ENCODE measurements at places on chromosomes 6 and 20.
A peak's percentile ranks its signal among the peaks of the same experiment; 100 is the strongest.

GRCh38 chr6:137736911-137737310 lies 130.1 kb upstream of the TNFAIP3 start:
- DNase-seq, result no peak

- DNase-seq, result no peak
These were observed 5.3 kb upstream of the ZNF184 start for GRCh38 chr6:27478141-27478705.

DNA sequence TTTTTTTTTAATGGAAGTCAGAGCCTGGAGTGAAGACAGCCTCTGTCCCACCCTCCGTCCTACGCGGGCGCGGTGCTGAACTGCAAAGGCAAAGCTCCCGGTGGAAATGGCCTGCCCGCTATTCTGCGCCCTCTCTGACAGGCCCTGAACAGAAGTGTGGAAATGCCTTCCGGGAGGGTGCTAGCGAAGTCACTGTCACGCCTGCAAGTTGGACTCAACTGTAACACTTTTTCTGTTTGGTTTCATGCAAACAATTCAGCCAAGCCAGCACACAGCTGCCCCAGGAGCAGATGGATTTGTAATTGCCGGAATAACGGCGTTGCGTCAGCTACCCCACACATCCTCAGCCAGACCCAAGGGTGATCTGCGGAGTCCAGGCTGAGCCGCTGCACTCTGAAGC lies 107.6 kb downstream of the PSMB1 start:
- DNase-seq, result no peak

- no peak for DNase-seq
These were observed 226.1 kb upstream of the RREB1 start for GRCh38 chr6:6881438-6882225.

- peak; percentile 35 for DNase-seq
These were observed 48.6 kb downstream of the TCP11 start for GRCh38 chr6:35092362-35093117.

DNA sequence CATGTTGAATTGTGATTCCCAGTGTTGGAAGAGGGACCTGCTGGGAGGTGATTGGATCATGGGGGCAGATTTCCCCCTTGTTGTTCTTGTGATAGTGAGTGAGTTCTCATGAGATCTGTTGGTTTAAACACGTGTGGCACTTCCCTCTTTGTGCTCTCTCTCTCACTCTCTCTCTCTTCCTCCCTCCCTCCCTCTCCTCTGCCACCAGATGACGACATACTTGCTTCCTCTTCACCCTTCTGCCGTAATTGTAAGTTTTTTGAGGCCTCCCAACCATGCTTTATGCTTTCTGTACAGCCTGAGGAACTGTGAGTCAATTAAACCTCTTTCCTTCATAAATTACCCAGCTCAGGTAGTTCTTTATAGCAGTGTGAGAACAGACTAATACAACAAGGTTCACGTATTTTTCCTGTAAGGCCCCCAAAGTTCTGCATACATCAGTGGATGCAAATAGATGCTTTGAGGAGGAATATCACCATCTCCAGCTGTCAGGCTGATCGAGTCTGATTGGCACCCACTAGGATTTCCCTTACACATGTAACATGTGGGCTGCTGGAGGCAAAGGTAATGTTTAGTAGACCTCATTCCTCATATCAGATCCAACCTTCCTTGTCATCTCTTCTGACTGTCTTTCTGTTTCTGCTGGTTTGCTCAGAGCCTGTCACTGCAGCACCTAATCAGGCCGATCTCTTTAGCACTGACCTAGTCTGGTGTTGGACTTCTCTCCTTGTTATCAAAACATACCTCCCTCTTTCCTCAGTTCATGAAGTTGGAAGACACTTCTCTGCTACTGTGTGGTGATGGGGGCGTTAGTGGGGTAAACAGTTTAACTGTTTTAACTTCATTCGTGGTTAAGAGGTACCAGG lies 54.3 kb upstream of the BACH2 start:
- no peak for DNase-seq

- DNase-seq, result no peak
These were observed 36.2 kb downstream of the EYA4 start for GRCh38 chr6:133277228-133277899.

GRCh38 chr6:170193326-170193821 lies 97.5 kb downstream of the DLL1 start:
- no peak for DNase-seq

- DNase-seq, result peak; percentile 49
These were observed 12.3 kb upstream of the TMC2 start for GRCh38 chr20:2523919-2524708.

DNA sequence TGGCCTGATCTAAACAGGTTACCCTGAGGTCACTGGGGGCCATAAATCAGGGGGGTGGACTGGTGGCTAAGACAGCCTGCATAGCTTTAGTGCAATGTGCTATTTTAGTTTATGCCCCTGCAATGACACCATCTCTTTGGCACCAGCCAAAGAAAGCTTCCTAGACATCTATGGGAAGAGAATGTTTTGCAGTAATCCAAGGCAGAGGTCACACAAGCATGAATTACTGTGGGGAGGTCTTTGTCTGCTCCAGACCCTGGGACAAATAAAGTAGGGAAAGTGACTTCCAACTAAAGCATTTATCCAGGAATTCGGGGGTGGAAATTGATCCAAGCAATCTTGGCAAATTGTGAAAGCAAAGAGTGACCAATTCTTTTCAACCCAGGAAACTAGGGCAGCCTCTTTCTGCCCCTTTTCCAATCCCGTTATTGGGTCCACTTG lies 5.3 kb downstream of the RIPOR2 start:
- no peak for DNase-seq

- DNase-seq, result no peak
These were observed 52.6 kb upstream of the CEP162 start for GRCh38 chr6:84280030-84280429.

GRCh38 chr20:31797364-31797763 lies 21.8 kb upstream of the MYLK2 start:
- DNase-seq, result no peak

DNA sequence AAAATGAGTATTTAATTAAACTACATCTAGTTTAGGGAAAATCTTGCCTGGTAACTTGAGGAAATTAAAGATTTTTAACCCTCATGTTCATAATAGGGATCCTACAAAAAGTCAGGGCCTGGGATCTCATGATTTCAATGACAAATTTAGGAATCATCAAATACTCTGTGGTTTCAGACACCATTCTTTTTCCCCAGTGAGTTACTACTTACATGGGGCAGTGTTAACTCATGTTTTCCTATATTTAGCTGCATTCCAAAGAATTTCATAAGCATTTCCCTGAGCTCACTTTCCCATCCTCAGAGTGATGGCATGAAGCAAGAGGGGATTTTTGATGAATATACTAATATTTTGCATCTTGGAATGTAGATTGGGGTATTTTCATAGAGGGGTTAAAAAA lies 321.7 kb downstream of the CENPW start:
- DNase-seq, result no peak

GRCh38 chr6:134822920-134823709 lies 126.8 kb downstream of the ALDH8A1 start:
- DNase-seq, result no peak

DNA sequence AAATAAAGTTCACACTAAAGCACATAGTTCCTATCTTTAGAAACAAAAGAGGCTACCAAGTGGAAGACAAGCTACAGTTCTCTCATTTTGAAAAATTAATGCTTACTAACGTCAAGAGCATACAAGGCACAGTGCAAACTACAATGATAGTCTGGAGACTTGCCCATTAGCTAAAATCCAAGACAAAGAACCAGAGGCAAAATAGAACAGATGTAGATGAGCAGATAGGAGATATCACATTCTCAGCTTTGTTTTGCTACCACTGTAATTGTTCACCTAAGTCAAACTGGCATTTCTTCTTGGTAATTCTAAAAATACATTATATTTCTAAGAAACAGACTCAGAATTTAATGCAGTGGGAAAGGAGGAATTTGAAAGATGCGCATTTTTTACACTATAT lies 5.2 kb downstream of the TMEM30A start:
- DNase-seq, result no peak

GRCh38 chr20:51960047-51960675 lies 157.8 kb upstream of the SALL4 start:
- DNase-seq, result no peak

DNA sequence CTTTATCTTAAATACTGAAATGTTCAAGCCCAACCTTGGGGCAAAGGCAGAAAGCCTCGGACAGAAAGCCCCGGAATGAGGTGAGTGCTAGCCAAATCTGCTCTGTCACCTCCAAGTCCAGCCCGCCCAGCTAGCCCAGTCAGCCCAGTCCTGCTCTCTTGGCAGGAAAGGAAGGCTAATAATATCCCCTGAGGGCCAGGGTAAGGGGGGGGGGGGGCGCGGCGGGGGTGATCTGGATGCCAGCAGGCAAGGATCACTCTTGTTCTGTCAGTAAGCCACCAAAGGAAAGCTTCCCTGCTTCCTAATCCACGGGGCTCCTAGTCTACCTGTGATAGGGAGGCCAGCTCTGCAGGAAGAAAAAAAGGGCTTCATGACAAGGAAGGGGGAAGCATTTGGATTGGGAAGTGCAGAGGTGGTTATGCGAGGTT lies 1.1 kb downstream of the NDRG3 start:
- DNase-seq, result no peak

GRCh38 chr20:8811801-8812594 lies 256.9 kb upstream of the PLCB4 start:
- DNase-seq, result peak; percentile 52

DNA sequence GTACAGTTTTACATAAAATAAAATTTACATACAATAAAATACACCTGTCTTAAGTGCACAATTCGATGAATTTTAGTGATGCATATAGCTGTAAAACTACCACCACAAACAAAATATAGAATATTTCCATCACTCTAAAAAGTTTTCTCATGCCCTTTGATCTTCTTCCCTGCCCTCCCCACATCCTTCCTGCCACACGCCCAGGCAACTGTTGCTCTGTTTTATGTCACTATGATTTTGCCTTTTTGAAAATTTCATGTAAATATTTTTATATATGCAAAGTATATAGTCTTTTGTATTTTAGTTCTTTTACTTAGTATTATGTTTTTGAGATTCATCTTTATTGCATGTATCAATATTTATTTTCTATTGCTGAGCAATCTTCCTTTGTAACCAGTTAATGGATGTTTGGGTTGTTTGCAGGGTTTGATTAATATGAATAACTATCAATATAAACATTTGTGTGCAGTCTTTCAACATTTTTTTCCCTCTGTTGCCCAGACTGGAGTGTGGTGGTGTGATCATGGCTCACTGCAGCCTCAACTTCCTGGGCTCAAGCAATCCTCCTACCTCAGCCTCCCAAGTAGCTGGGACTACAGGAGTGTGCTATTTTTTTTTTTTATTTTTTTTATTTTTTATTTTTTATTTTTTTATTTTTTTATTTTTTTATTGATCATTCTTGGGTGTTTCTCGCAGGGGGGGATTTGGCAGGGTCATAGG lies 23.8 kb upstream of the SAMHD1 start:
- no peak for DNase-seq

GRCh38 chr6:7811441-7811840 lies 85.5 kb downstream of the BMP6 start:
- DNase-seq, result no peak
